ENCODE measurements at places on chromosomes 3 and 15. TPM values are rescaled to one million over a fixed set of nuclear protein-coding genes. Genes with fewer than 3 reads are reported as not detected.

Gene CSPG5
- polyA plus RNA-seq = not detected

Gene SCAANT1
- 1.3 TPM for polyA plus RNA-seq

Gene AGBL1
- polyA plus RNA-seq = 24.4 TPM

Gene SLC24A5
- not detected for polyA plus RNA-seq

Gene CXCR6
- 0.39 TPM for polyA plus RNA-seq

Gene CFAP92
- polyA plus RNA-seq = 0.73 TPM

All from muscle of arm (tissue), 14 donors.